Sigmoid colon (tissue), 7 donors: ENCODE measurements at places on chromosomes 3 and 15. TPM values are rescaled to one million over a fixed set of nuclear protein-coding genes. Genes with fewer than 3 reads are reported as not detected.

DNA sequence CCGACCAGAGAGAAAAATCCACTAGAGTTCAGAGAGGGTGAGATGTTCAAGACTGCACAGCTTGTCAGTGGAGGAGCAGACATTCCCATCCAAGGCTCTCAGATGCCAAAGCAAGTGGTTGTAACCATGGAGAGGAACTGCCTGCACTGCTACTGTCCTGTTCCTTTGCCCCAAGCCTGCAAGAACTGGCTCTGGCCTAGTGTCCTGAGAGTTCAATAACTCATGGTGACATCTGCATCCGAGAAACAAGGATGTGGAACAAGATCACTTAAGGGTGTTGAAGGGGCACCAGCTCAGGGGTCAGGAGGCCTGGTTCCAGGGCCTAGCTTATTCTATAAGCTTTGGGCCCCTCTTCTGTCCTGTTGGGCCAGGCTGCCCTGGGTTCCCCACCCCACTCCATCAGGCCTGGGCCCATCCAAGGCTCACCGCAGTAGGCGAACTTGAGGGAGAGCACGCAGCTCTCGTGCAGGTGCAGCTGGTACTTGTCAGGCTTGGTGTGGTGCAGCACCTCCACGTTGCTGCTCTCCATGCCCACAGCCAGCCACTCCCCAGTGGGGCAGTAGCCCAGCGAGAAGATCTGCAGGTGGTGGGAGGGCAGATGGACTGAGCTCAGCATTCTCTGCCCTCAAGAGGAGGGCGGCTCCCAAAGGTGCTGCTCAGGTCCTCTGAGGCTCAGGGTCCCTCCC lies 45.6 kb downstream of the TLE3 start:
- DNase-seq = peak; percentile 57
- H3K4me3 ChIP-seq = no peak overlapping the region
- H3K36me3 ChIP-seq = peaks cover 70% of the 10 kb centered on the region
- H3K27me3 ChIP-seq = no peaks in the 10 kb centered on the region
- H3K4me1 ChIP-seq = peaks cover 22% of the 10 kb centered on the region
- no peak overlapping the region for H3K27ac ChIP-seq

Gene SCN11A
- 1.5 TPM for total RNA-seq

Gene APOD
- 160 TPM for total RNA-seq

GRCh38 chr3:168002786-168003368 lies 92.8 kb downstream of the GOLIM4 start:
- H3K4me3 ChIP-seq = no peak overlapping the region
- H3K36me3 ChIP-seq = no peaks in the 10 kb centered on the region
- no peak for DNase-seq
- H3K27me3 ChIP-seq = no peaks in the 10 kb centered on the region
- no peak overlapping the region for H3K27ac ChIP-seq
